ENCODE measurements at places on chromosomes 5 and 9.

GRCh38 chr5:60325870-60326269, 374.1 kb downstream of the DEPDC1B start:
- DNase-seq: no peak

DNA sequence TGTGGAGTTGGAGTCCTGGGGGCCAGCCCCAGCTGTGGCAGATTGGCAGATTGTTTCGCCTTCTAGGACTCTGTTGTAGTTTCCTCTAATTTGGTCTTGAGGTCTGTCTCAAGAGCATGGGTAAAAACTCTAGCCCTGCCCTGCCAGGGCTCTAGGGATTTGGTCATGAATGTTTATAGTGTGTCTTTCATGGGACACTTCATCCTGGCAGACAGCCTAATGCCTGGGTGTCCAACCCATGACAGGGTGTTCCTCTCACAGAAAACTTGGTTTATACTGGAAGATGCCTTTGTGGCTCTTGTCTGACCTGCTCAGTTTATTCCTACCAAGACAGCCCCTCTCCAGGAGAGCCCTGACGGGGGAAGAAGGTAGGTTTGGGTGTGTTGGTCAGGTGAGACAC, 45.5 kb downstream of the GALNT12 start:
- DNase-seq: no peak

DNA sequence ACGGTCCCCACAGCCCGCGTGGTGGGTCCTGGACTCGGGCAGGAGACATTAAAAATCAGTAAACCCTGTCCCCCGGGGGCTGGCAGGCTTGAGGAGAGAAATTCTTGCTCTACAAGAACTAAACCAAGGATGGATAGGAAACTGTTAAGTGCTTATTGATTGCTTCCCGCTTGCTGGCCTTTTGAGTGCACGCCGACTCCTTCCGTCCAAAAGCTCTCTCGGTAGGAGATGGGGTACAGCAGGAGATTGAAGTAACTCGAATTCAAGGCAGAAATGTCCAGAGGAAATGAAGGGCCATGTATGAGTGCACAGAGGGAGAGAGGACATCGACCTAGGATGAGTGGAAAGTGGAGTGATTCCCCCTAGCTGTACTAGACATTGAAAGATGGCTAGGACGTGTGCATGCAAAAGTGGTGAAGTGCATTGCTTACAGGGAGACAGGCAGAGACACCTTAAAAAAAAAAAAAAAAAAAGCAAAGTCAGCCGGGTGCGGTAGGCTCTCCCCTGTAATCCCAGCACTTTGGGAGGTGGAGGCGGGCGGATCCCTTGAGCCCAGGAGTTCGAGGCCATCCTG, 923 bp downstream of the RECK start:
- DNase-seq: no peak

- DNase-seq: no peak
These were observed 49.7 kb downstream of the POU4F3 start for GRCh38 chr5:146388386-146388785.

- DNase-seq: no peak
These were observed 17.7 kb downstream of the ROPN1L start for GRCh38 chr5:10459080-10460055.

- DNase-seq: no peak
These were observed 1104.8 kb upstream of the C9orf72 start for GRCh38 chr9:28678097-28678496.

DNA sequence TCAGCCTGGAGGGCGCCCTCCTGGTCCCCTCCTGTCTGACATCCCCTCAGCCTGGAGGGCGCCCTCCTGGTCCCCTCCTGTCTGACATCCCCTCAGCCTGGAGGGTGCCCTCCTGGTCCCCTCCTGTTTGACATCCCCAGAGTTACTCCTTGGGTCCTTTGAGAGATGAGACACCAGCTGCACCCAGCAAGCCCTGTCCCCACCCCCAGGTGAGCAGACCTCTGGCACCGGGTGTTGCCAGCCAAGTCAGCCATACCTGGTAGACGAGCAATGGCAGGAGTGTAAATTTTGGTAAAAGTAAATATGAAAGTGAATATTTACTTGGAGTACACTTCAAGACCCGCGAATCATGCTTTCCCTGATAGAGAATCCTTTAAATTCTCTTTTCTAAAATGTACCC, 25.4 kb downstream of the EXOC3 start:
- no peak for DNase-seq

- DNase-seq: no peak
These were observed 96.0 kb upstream of the CPLX2 start for GRCh38 chr5:175775416-175775815.

DNA sequence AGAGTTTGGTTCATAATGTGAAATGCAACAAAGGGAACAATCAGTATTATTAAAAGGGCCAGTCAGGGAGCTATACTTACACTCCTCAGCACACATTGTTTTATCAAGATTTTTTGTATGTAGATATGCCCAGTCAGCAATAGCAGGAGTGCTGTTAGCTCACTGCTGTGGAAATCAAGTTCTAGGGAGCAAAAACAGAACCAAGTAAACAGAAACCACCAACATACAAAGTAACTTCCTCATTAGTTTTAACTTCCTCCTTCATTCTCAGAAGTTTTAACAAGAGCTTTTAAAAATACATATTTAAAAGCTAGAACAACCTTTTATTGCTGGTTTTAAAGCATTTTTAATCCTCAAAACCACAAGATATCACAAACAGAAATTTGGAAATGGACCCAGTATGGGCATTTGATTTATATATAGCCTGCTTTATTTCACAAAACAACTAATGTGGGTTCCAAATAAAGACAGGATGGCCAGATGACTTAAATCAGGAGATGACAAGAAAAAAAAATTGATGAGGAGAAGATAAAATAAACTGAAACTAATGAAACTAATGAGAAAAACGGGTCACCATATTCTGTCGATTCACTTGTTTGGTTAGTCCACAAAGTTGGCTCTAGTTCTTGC, 178.5 kb downstream of the ADAMTS12 start:
- no peak for DNase-seq

- DNase-seq: no peak
These were observed 172.6 kb downstream of the RGS3 start for GRCh38 chr9:113636165-113636564.

DNA sequence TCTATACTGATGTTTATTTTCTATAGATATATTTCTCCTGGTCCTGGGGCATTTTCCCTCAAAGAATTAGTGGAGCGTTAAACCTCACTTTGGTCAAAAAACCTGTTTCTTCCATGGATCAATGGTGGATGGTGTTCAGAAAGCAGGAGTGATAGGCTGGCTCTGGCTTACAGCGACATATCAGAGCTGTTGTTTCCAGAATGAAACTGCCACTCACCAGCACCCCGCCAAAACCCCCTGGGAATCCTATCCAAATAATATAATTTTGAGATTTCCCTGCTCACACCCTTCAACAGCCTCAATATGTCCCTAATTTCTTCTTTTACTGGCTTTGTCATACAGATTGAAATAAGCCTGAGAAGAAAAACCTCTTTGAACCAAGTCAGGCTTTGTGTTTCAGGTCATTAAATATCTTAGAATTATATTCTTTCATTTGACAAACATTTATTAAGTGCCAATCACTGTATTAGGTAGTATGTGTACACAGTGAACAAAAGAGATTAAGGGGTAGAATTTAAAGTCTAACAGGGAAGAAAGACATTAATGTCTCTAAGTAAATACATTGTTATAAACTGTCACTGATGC, 144.5 kb upstream of the GPR151 start:
- DNase-seq: no peak

DNA sequence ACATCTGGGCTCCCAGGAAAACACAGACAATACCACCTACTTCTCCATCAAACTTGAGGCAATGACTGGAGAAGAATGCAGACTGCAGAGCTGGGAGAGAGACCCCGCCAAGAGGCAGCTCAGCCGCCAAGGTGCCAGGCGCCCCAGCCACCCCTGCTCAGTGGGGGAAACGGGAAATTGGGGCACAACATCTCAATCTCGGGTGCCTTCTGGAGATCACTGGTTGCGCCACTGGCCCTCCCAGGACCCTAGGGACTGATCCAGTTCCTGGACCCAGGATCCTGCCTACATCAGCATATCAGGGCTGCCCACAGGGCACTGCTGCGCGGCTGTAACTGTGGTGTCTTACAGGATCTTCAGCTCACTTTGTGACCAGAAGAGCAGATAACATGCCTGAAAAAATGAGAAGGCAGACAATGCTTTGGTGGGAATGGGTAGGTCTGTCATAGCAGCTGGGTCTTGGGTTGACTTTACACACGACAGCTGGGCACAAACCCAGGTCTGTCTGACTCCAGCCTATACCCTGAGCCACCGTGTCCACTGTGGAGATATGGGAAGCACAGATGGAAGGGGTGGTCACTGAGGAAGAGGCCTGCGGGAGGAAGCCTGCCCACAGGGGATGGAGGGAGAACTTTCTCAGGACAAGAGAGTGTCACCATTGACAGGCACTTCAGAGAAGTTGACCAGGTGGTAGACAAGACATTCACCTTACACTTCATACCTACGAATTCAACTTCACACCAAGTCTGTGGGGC, 135.2 kb upstream of the RAPGEF1 start:
- DNase-seq: no peak

GRCh38 chr9:134185536-134186011, 21.2 kb upstream of the RNU6ATAC start:
- no peak for DNase-seq

DNA sequence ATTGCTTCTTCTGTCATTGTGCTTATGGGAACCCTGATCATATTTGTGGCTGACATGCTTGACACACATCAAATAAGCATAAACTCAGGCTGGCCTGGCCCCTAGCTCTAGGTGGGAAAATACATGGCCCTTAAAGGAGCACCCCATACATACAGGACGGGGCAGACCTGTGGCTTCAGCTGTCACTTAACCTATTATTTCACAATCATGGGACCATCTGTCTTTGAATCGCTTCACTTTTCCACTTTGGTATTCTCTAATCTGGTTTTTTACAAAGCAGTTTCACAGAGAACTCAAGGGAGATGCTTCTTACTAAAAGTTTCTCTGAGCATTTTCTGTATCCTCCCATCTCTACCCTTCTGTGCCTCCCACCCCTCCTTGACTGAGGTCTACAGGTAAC, 34.6 kb upstream of the LRRTM2 start:
- DNase-seq: no peak

- DNase-seq: no peak
These were observed 200.6 kb upstream of the ZNF618 start for GRCh38 chr9:113675475-113675941.

DNA sequence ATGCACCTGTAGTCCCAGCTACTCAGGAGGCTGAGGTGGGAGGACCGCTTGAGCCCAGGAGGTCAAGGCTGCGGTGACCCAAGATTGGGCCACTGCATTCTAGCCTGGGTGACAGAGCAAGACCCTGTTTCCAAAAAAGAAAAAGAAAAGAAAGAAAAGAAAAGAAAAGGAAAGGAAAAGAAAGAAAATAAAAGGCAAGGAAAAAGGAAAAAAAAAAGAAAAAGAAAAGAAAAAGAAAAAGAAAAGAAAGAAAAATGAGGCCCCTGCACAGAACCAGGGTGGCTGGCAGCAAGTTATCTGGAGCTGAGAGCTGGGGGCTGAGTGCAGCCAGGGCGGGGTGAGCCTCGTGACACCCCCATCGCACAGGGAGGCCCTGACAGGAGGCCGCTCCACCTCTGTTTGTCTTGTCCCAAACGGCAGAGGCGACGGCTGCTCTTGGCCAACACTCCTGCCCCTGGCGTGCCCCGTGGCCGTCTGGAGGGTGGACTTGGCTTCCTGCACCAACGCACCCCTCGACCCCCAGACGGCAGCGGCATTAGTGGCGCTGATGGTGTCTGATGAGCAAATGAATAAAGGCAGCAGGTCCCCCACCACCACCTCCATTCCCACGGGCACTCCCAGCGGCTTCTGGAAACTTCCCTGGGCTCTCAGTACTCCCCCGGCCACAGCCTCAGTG, 16.7 kb downstream of the EXD3 start:
- DNase-seq: no peak

- DNase-seq: no peak
These were observed 135.3 kb downstream of the HOMER1 start for GRCh38 chr5:79378510-79379186.

DNA sequence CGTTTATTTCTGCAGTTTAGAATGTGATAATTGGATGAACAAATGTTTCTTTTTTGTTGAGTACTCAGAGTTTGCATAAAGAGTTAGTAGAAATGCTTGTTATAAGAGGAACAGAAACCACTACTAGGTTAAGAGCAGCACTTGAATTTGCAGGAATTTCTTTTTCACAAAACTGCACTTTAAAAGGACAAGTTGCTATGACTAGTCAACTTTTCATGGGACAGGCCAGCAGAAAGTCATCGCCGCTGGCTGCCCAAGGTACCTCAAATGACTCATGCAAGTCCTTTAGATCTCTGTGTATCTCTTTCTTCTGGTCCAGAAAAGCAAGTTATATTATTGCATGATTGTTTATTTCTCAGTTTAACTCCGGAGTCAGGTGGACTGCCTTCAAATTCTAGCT, 97.3 kb upstream of the HMHB1 start:
- no peak for DNase-seq

DNA sequence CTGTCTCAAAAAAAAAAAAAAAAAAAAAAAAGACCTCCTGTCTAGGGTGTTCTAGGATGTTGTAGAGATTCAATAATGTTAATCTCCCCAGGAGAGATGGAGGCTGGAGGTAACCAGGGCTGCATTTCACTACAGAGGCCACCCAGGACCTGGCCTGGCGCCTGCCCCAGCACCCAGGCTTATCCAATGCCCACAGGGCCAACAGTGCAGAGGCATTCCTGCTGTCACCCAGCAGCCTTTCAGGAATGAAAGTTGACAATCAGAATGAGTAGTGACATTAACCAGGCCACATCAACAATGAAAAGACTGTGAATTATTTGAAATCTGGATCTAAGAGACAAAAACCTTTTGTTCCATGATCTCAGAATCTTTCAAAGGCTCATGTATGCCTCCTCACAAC, 36.2 kb upstream of the GABRP start:
- DNase-seq: no peak

GRCh38 chr9:109653470-109653869, 126.5 kb upstream of the PALM2AKAP2 start:
- DNase-seq: no peak

DNA sequence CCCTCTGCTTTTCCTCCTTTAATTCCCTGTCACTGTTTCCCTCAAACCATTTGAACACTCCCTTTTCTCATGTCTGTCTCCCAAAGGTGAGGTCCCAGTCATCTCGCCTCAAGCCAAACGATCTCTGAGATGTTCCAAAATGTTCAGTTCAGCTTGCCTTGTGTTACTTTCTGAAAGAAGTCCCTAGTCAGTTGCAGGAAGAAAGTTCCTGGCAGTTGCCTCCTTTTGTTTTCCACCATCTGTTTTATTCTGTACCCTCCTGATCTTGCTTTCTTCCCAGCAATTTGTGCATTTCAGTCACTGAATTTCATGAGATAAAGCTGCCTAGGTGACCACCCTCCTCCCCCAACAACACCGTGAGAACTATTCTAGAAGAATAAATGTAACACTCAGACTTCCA, 277.5 kb downstream of the EPB41L4A start:
- DNase-seq: no peak
